Colonic mucosa (tissue), 4 donors: ENCODE measurements at places on chromosomes 6 and 20. TPM values are rescaled to one million over a fixed set of nuclear protein-coding genes. Genes with fewer than 3 reads are reported as not detected.
A peak's percentile ranks its signal among the peaks of the same experiment; 100 is the strongest.

GRCh38 chr6:155782320-155782731 is 326.7 kb upstream of the NOX3 start:
- H3K27ac ChIP-seq: peak overlapping the region; percentile 13
- H3K4me3 ChIP-seq: no peak overlapping the region
- no peaks in the 10 kb centered on the region for H3K36me3 ChIP-seq
- peak; percentile 49 for DNase-seq

- DNase-seq: peak; percentile 79
- no peaks in the 10 kb centered on the region for H3K36me3 ChIP-seq
- H3K4me1 ChIP-seq: peaks cover 4% of the 10 kb centered on the region
- H3K27me3 ChIP-seq: no peaks in the 10 kb centered on the region
Observed at GRCh38 chr6:28353981-28354676, 4.4 kb downstream of the ZKSCAN3 start.

DNA sequence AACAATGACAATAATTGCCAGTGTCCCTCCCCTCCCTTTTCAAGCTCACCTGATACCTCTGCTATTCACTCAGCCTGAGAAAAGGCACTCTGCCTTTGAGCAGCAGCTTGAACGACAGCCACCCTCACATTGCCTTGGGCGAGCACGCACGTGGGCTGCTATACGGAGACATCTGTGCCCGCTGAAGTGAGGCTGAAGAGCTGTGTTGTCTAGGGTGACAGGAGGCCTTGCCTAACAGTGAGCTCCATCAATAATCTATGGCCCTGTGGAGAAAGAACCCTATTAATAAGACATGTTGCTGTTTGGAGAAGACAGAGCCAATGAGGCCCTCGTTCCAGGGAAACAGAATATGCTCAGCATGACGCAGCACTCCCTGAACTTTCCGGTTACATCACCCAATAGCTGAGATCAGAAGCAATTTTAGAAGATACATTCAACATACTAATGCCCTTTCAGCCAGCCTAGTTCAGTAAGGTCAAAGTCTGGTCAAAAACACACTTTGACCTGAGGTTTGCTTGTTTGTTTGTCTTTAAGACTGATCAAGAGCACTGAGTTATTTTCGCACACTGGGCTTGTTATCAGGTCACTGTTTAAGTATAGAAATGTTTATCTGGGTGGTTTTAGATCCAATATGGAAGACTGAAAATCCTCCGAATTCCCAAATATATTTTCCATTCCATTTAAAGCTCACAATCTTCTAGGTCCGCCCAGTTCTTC is 30.6 kb downstream of the RBM24 start:
- H3K4me1 ChIP-seq: no peaks in the 10 kb centered on the region
- no peaks in the 10 kb centered on the region for H3K27me3 ChIP-seq
- no peak overlapping the region for H3K27ac ChIP-seq
- no peaks in the 10 kb centered on the region for H3K36me3 ChIP-seq
- DNase-seq: no peak

DNA sequence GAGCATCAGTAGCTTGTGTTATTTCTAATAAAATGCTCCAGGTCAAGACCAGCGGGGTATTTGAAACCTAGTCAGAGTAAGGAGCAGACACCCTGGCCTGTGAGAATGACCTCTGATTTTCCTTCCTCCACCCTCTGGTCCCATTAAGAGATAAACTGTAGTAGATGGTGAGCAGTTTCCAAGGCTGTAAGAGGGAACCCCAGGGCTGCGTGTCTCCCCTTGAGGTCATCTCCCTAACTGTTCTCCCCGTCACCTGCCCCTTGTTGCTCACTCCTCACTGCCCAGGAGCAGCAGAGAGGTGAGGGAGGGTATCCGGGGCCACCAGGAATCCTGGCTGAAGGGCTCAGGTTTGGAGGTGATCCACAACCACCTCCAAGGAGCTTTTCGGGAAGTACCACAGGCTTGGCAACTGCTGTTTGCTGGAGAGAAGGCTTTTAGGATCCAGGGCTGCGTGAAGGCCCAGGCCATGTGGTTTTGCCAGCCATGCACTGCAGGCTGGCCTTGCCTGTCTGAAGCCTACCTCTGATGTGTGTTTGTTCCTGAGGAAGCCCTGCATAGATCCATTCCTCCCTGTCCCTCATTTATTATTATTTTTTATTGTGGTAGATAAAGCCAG is 62.5 kb downstream of the RREB1 start:
- H3K4me3 ChIP-seq: no peak overlapping the region
- no peak for DNase-seq
- no peaks in the 10 kb centered on the region for H3K27me3 ChIP-seq
- H3K4me1 ChIP-seq: peaks cover 48% of the 10 kb centered on the region
- no peaks in the 10 kb centered on the region for H3K36me3 ChIP-seq

- no peaks in the 10 kb centered on the region for H3K4me1 ChIP-seq
- H3K27me3 ChIP-seq: no peaks in the 10 kb centered on the region
- H3K4me3 ChIP-seq: no peak overlapping the region
- no peak overlapping the region for H3K27ac ChIP-seq
- no peaks in the 10 kb centered on the region for H3K36me3 ChIP-seq
Observed at GRCh38 chr6:15358579-15359327, 112.9 kb downstream of the JARID2 start.

DNA sequence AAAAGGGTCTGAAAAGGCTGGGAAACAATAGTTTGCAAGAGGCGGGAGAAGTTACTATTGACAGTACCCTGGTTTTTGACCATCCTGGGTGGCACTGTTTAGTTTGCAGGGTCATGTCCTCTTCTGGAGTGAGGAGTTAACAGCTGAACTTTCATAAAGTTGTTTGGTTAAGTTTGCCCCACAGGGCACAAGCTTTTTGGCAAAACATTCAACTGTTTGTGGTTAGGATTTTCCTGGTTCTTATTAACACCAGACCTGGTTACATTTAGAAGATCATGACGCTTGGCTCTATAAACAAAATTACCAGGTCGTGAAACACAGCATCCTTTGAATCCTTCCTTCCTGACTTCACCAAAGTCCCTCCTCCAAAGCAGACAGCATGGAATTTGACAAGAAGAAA is 106.1 kb downstream of the RIN2 start:
- H3K4me3 ChIP-seq: no peak overlapping the region
- H3K27ac ChIP-seq: no peak overlapping the region
- H3K4me1 ChIP-seq: no peaks in the 10 kb centered on the region
- H3K27me3 ChIP-seq: no peaks in the 10 kb centered on the region

GRCh38 chr6:130935978-130936377 is 108.8 kb downstream of the SMLR1 start:
- no peak overlapping the region for H3K4me3 ChIP-seq
- H3K27ac ChIP-seq: no peak overlapping the region
- no peaks in the 10 kb centered on the region for H3K27me3 ChIP-seq
- no peaks in the 10 kb centered on the region for H3K36me3 ChIP-seq
- no peak for DNase-seq

DNA sequence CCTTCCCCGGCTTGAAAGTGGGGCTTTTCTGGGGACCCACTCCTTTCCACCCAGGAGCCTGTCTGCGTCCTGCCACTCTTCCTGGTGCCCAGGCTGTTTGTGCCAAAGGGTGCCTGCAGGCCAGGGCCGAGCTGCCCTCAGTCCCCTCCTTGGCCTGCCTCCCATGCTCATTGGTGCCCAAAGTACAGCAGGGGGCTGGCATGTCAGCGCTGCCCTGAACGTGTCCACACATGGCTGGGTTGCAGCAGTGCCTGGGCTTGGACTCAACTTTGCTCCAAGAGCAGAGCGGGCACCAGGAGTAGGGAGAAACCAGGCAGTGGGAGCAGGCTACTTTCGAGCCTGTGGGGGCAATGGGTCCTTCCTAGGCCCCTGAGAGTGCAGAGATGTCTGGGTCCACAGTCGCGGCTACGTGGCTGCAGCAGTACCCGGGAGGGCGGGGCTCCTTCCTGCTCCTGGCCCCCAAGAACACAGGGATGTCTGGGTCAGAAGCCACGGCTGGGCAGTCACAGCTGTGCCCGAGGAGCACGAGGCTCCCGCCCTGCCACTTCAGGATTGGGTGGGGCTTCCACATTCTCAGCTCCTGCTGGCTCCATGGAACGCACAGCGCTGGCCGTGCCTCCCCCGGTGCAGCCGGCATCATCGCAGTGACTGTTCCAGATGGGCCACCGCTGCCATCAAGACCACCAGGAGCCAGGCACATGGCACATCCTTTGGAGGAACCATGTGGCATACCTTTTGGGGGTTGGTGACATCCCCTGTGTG is 50.0 kb upstream of the CLDN20 start:
- no peaks in the 10 kb centered on the region for H3K27me3 ChIP-seq
- DNase-seq: no peak
- H3K4me1 ChIP-seq: no peaks in the 10 kb centered on the region

GRCh38 chr6:121839896-121840295 is 404.4 kb downstream of the GJA1 start:
- H3K36me3 ChIP-seq: no peaks in the 10 kb centered on the region
- no peak overlapping the region for H3K4me3 ChIP-seq
- H3K27ac ChIP-seq: no peak overlapping the region
- no peaks in the 10 kb centered on the region for H3K4me1 ChIP-seq
- DNase-seq: no peak
- H3K27me3 ChIP-seq: no peaks in the 10 kb centered on the region

- no peaks in the 10 kb centered on the region for H3K36me3 ChIP-seq
- no peak overlapping the region for H3K27ac ChIP-seq
- no peak overlapping the region for H3K4me3 ChIP-seq
- DNase-seq: no peak
- no peaks in the 10 kb centered on the region for H3K27me3 ChIP-seq
- no peaks in the 10 kb centered on the region for H3K4me1 ChIP-seq
Observed at GRCh38 chr20:58749098-58749769, 56.6 kb downstream of the NPEPL1 start.

DNA sequence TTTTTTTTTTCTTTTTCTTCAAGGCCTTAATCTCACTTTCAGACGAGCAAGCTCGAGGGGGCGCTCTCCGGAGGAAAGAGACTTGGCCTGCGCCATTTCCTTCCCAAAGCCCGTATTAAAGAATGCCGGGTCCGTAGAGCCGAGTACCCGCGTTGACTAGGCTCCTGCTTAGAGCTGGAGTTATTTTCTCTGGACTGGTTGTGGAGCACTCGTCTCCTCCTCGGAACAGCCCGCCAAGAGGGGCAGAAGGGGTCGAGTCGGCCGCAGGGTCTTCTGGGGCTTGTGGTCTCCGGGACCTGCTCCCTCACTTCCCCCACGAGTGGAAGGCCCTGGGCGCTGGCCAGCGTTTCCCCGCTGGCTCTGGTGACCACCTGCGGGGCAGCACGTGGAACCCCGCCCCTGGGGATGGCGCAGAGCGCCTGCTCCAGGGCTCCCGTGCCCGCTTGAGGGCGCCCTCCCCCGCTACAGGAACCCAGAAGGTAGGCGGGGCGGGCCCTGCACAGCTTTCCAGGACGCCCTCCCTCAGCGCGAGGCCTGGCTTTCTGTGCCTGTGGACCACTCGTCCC is 2.7 kb upstream of the MEI4 start:
- H3K4me1 ChIP-seq: no peaks in the 10 kb centered on the region
- no peak overlapping the region for H3K4me3 ChIP-seq
- no peak overlapping the region for H3K27ac ChIP-seq
- no peaks in the 10 kb centered on the region for H3K36me3 ChIP-seq
- DNase-seq: no peak

GRCh38 chr20:5877128-5877527 is 73.2 kb downstream of the TRMT6 start:
- H3K27me3 ChIP-seq: no peaks in the 10 kb centered on the region
- no peak overlapping the region for H3K27ac ChIP-seq
- H3K4me3 ChIP-seq: no peak overlapping the region
- DNase-seq: no peak

DNA sequence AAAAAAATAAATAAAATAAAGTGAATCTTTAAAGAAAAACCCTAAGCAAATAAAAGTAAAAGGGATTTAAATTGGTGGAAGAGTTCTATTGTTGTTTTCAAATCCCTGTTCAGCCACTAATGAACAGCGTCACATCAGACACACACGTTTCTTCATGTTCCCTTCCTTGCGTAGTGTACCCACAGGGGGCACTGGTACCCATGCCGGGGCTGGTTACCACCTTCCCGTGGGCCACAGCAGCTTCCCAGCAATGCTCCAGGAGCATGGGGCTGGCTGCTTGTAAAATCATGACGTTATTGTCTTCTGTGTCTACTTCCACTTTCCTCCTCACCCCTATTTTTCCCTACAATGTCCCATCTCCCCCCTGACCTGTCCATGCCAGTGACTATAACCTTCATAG is 988.7 kb downstream of the KIF16B start:
- no peaks in the 10 kb centered on the region for H3K4me1 ChIP-seq
- no peak overlapping the region for H3K4me3 ChIP-seq
- H3K27me3 ChIP-seq: no peaks in the 10 kb centered on the region
- H3K36me3 ChIP-seq: no peaks in the 10 kb centered on the region

DNA sequence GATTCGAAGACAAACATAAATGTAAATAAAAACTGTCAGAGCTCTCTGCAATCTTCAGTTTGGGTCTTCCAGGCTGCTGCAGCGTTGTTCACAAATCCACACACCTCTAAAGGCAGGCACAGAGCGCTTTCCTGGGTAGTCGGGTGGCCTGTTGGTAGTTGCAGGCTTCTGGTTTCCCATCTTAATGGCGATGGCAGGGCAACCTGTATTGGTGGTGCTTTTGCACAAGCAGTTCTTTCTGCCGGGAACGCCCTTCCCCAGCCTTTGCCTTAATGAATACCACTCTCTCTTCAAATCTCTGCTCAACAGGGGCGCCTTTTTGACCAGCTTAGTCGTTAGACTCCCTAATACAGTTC is 723 bp upstream of the IFT52 start:
- H3K4me3 ChIP-seq: peak overlapping the region; percentile 95
- peak; percentile 25 for DNase-seq
- no peaks in the 10 kb centered on the region for H3K27me3 ChIP-seq
- H3K27ac ChIP-seq: peak overlapping the region; percentile 65
- peaks cover 3% of the 10 kb centered on the region for H3K4me1 ChIP-seq

DNA sequence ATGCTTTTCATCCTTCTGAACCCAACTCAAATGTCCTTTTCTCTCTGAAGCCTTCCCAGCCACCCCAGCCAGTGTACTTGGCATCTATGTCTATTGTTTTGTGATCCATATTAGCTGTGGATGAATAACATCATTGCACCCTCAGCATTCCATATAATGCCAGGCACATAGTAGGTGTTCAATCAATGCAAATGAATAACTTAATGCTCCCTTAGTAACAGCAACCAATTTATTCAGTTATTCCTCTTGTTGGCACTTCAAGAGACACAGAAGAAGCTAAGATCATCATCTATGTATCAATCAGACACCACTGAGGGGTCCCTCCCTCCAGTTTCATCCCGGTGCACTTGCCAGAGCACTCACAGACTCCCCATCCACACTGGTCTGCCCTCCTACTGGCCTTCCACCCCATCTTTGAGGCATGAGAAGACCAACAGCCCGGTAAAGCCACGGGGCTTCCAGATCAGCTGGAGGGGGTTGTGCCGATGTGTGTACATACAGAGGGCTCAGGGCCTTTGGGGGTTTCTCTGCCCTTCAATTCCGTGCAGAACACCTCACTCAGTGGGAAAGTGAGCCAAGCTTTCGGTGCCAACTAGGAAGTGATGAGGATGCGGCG is 2.4 kb upstream of the TAF8 start:
- no peaks in the 10 kb centered on the region for H3K27me3 ChIP-seq
- peak overlapping the region; percentile 81 for H3K27ac ChIP-seq
- DNase-seq: no peak
- peak overlapping the region; percentile 73 for H3K4me3 ChIP-seq
- no peaks in the 10 kb centered on the region for H3K36me3 ChIP-seq

LTB gene
- 5.7 TPM for total RNA-seq

LY6G6F gene
- total RNA-seq: not detected

MLIP gene
- total RNA-seq: 1.2 TPM

CCM2L gene
- 1.1 TPM for total RNA-seq

B3GAT2 gene
- not detected for total RNA-seq

SRSF12 gene
- 0.35 TPM for total RNA-seq

FOXA2 gene
- total RNA-seq: 27.9 TPM

SYTL3 gene
- total RNA-seq: 3.1 TPM
